Effector memory CD8-positive, alpha-beta T cell (primary cell): ENCODE measurements at places on chromosomes 1 and 21.
A peak's percentile ranks its signal among the peaks of the same experiment; 100 is the strongest.

DNA sequence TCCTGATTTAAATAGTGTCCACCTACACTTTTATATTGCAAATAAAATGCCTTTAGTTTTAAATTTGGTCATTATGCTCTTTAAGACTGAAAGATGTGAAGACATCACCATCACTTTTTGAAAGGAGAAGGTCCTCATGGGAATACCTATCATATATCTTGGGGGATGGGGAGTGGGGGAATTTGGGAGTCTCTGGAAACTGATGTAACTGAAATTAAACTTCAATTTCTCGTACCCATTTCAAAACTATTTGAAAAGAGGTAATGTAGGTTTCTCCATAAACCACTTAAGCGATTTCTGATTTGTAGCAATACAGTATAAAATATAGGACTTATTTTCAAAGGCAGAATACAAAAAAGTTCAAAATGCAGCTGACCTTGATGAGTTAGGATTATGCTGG, 924 bp downstream of the EXTL2 start:
- H3K27ac ChIP-seq, result no peak overlapping the region
- H3K4me1 ChIP-seq, result peaks cover 19% of the 10 kb centered on the region

- no peak overlapping the region for H3K27ac ChIP-seq
- H3K4me1 ChIP-seq, result no peaks in the 10 kb centered on the region
- DNase-seq, result no peak
- peaks cover 55% of the 10 kb centered on the region for H3K27me3 ChIP-seq
- H3K4me3 ChIP-seq, result no peak overlapping the region
Measured at GRCh38 chr21:39029900-39030884, 153.1 kb downstream of the PSMG1 start.

DNA sequence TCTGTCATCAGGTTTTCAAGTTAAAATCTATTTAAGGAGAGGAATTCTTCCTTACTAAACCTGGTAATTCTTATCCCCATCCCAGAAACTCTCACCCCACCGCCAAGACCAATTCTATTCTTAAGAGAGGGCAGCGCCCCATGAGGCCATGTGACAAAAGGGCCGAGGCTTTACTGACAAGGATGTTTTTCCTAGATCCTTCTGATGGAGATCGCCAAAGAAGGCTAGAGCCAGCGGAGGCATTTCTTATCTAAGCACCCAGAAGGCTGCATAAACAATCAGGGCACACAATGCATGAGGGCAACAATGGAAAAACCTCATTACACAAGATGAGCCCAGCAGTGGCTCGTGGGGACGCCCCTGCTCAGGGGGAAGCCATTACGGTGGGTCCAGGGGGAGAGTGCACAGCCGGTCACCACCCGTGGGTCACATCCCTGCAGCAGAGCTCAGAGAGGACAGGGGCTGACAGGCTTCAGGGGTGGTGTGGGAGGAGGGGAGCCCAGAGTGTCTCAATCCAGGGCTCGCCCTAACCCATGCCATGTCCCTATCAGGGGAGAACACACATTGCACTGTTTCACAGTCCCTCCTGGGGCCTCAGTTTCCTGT, 88.7 kb downstream of the ITPKB start:
- no peak overlapping the region for H3K27ac ChIP-seq
- H3K27me3 ChIP-seq, result no peaks in the 10 kb centered on the region
- H3K4me3 ChIP-seq, result peak overlapping the region; percentile 33
- H3K36me3 ChIP-seq, result peaks cover 41% of the 10 kb centered on the region

GRCh38 chr1:244896550-244896949, 32.2 kb upstream of the HNRNPU start:
- no peak overlapping the region for H3K27ac ChIP-seq
- no peak overlapping the region for H3K4me3 ChIP-seq
- DNase-seq, result no peak

DNA sequence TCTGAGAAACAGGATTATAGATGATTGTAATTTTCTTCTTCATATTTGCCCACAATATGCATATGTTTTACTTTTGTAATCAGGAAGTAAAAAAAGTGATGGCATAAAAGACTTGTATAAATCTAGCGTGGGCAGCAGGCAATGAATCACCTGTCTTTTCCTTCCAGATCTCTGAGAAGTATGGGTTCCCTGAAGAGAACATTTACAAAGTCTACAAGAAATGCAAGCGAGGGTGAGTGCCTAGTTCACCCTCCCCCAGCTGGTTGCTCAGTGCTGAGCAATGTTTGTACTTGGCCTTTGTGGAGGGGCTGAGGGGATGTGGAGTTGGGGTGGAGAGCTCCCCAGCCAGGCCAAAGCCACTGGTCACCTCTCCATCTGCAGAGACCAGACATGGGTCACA, 30.7 kb downstream of the GRHL3 start:
- H3K4me1 ChIP-seq, result peaks cover 12% of the 10 kb centered on the region
- peaks cover 38% of the 10 kb centered on the region for H3K27me3 ChIP-seq

DNA sequence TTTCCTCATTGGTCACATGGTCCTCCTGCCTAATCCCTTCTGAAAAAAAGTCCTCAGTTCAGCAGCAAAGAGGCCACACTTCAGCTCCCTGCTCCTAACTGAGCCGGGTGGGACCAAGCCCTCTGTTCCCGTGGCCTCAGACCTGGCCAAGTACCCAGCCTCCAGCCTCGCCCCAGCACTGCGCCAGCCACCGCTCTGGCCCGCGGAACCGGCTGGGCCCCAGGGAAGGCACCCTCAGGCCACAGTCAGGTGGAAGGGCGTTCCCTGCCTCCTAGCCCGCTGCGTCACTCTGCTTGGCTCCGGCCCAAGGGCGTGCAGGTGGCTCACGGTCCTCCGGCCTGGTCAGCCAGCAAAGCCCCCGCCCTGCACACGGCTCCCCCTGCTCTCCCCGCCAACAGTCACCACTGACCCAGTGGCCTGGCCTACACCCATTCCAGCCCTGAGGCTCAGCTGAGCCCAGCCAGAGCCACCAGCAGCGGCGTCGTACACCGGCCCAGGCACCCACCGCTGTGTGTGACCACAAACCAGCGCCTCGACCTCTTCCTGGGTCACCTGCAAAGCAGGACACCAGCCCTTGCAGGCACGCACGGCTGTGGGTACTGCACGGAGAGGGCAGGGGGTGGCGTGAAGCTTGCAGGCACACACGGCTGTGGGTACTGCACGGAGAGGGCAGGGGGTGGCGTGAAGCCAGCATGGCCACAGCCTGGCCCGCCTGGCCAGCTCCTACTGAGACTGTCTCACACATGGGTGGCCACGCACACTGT, 19.4 kb downstream of the NADK start:
- peaks cover 5% of the 10 kb centered on the region for H3K4me1 ChIP-seq
- H3K4me3 ChIP-seq, result no peak overlapping the region
- no peak for DNase-seq
- H3K36me3 ChIP-seq, result peaks cover 46% of the 10 kb centered on the region
- H3K27ac ChIP-seq, result peak overlapping the region; percentile 75

DNA sequence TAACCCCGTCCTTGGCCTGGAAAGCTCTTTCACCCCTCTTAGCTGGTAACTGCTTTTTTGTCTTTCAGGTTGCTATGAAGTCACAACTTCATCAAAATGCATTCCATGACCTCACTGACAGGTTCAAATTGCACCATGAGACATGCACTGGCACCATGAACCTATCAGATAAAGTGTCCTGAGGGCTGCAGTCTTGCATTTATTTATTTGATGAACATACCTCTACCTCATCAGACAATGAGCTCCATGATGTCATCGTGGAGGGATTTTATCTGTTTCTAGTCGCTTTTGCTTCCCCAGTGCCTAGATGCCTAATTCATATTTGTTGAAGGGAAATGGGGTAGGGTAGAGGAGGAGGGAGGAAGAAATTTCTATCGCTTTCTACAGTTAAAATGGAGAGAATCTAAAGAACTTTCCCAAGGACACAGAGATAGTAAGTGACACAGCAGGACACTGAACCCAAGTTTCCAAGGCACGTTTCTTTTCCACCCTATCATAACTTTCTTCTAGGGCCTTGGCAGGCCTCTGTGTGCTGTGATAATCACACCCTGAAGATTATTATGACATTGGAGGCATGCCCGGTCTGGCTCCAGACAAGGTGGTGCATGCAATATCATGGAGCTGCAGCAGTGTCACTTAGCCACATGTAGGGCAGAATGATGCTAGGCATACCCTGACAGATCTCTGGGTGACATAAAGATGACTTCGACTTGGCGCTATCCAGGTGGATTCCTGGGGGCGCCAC, 69.5 kb downstream of the CD58 start:
- H3K36me3 ChIP-seq, result peaks cover 20% of the 10 kb centered on the region
- H3K4me1 ChIP-seq, result peaks cover 37% of the 10 kb centered on the region
- DNase-seq, result no peak
- no peak overlapping the region for H3K4me3 ChIP-seq
- peak overlapping the region; percentile 97 for H3K27ac ChIP-seq
- H3K27me3 ChIP-seq, result no peaks in the 10 kb centered on the region

- peaks cover 33% of the 10 kb centered on the region for H3K36me3 ChIP-seq
- no peak overlapping the region for H3K4me3 ChIP-seq
- no peak overlapping the region for H3K27ac ChIP-seq
- peaks cover 15% of the 10 kb centered on the region for H3K4me1 ChIP-seq
- DNase-seq, result peak; percentile 63
Measured at GRCh38 chr1:151251656-151252470, 2.7 kb upstream of the PSMD4 start.

GRCh38 chr1:154207262-154207661, 1.1 kb upstream of the CFAP141 start:
- H3K27me3 ChIP-seq, result no peaks in the 10 kb centered on the region
- DNase-seq, result no peak
- H3K36me3 ChIP-seq, result peaks cover 64% of the 10 kb centered on the region
- no peaks in the 10 kb centered on the region for H3K4me1 ChIP-seq
- H3K27ac ChIP-seq, result no peak overlapping the region

- H3K27me3 ChIP-seq, result no peaks in the 10 kb centered on the region
- no peak for DNase-seq
- H3K4me1 ChIP-seq, result peaks cover 20% of the 10 kb centered on the region
- peak overlapping the region; percentile 87 for H3K27ac ChIP-seq
Measured at GRCh38 chr1:227884370-227885134, 63.2 kb downstream of the WNT9A start.

DNA sequence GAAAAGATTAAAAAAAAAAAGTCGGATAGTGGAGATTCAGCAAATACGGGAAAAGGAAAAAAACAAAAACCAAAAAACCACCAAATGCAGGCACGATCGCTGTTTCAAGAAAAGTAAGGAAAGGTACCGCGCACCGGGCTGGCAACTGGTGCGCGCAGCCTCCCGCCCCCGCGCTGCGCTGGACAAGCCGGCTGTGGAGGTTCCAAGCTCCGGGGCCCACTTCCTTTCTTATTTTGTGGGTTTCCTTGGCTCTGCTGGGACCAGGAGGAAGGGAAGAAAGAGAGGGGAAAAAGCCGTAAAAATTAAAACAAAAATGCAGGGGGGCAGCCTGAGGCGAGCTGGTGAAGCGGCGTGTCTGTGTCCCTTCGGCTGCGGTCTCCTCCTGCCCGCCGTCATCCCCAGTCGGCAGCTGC, 233 bp downstream of the ADAMTS5 start:
- H3K27me3 ChIP-seq, result peaks cover 31% of the 10 kb centered on the region
- H3K36me3 ChIP-seq, result no peaks in the 10 kb centered on the region
- no peak overlapping the region for H3K4me3 ChIP-seq
- H3K4me1 ChIP-seq, result peaks cover 3% of the 10 kb centered on the region
- no peak overlapping the region for H3K27ac ChIP-seq

- H3K27ac ChIP-seq, result peak overlapping the region; percentile 62
- no peaks in the 10 kb centered on the region for H3K27me3 ChIP-seq
- H3K4me1 ChIP-seq, result peaks cover 3% of the 10 kb centered on the region
Measured at GRCh38 chr1:88946861-88947260, 45.6 kb downstream of the KYAT3 start.

GRCh38 chr1:151846062-151846568, 6.5 kb upstream of the C2CD4D start:
- peaks cover 17% of the 10 kb centered on the region for H3K4me1 ChIP-seq
- DNase-seq, result no peak
- H3K36me3 ChIP-seq, result peaks cover 13% of the 10 kb centered on the region
- H3K27me3 ChIP-seq, result no peaks in the 10 kb centered on the region
- peak overlapping the region; percentile 87 for H3K27ac ChIP-seq

- DNase-seq, result no peak
- H3K4me3 ChIP-seq, result no peak overlapping the region
- peaks cover 2% of the 10 kb centered on the region for H3K4me1 ChIP-seq
- no peaks in the 10 kb centered on the region for H3K36me3 ChIP-seq
Measured at GRCh38 chr1:7287013-7287412, 484.1 kb upstream of the VAMP3 start.

GRCh38 chr1:171913385-171913784, 72.1 kb downstream of the DNM3 start:
- DNase-seq, result no peak
- no peaks in the 10 kb centered on the region for H3K27me3 ChIP-seq
- H3K4me3 ChIP-seq, result no peak overlapping the region
- no peaks in the 10 kb centered on the region for H3K4me1 ChIP-seq

DNA sequence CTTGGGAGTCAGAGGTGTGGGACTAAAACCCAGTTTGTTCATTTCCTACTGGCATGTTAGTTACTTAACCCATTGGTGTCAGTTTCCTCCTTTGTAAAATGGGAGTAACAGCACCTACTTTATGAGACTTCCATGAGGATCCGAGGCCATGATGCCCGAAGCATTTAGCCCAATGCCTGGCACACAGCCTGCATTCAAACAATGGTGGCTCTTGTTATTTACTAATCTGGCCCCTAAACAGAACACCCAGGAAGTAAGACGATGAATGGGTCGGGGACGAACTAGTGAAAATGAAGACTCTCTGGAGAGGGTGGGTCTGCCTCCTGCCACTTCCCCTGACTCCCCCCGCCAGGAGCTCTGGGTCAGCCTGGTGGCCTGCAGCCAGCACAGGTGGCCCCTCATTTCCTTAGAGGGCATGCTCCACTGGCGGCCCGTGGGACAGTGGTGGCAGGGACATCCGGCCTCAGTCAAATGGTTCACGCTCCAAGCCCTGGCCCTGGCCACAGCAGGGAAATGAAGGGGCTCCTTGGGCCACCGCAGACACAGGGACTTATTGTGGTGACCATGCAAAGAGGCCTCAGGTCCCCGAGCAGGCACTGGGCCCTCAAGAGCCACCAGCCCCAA, 9.5 kb upstream of the TAS1R2 start:
- H3K4me3 ChIP-seq, result no peak overlapping the region
- DNase-seq, result no peak
- H3K36me3 ChIP-seq, result peaks cover 4% of the 10 kb centered on the region
- peaks cover 60% of the 10 kb centered on the region for H3K27me3 ChIP-seq
- H3K27ac ChIP-seq, result no peak overlapping the region

GRCh38 chr1:213820362-213821149, 167.2 kb upstream of the PROX1 start:
- no peaks in the 10 kb centered on the region for H3K36me3 ChIP-seq

- no peak overlapping the region for H3K4me3 ChIP-seq
- peaks cover 32% of the 10 kb centered on the region for H3K4me1 ChIP-seq
- DNase-seq, result no peak
Measured at GRCh38 chr1:33338440-33339211, 17.7 kb upstream of the A3GALT2 start.

DNA sequence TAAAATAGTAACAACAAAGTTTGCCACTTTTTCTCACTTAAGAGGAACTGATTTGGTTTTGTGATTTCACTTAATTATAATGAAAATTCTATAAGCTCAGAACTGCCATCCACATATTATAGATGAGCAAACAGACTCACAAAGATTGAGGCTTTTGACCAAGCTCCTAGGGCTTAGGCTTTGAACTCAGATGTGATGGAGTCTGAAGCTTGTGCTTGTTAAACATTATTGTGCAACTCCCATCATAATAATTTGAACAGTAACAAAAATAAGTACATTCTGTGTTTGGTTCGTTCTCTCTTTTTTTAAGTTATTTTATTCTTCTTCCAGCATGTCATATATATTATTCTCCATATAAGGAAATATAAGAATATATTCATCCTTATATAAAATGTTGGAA, 403.4 kb downstream of the PTPRC start:
- peaks cover 12% of the 10 kb centered on the region for H3K27me3 ChIP-seq
- no peaks in the 10 kb centered on the region for H3K36me3 ChIP-seq
- DNase-seq, result no peak
- H3K27ac ChIP-seq, result no peak overlapping the region

- no peak overlapping the region for H3K4me3 ChIP-seq
- H3K27ac ChIP-seq, result peak overlapping the region; percentile 19
- H3K36me3 ChIP-seq, result peaks cover 5% of the 10 kb centered on the region
- H3K4me1 ChIP-seq, result no peaks in the 10 kb centered on the region
Measured at GRCh38 chr1:211761400-211761799, 69.2 kb downstream of the LPGAT1 start.
